ENCODE measurements at places on chromosomes 3 and 15.

- no peak for DNase-seq
Measured at GRCh38 chr3:53892286-53892637, 603 bp upstream of the SELENOK start.

DNA sequence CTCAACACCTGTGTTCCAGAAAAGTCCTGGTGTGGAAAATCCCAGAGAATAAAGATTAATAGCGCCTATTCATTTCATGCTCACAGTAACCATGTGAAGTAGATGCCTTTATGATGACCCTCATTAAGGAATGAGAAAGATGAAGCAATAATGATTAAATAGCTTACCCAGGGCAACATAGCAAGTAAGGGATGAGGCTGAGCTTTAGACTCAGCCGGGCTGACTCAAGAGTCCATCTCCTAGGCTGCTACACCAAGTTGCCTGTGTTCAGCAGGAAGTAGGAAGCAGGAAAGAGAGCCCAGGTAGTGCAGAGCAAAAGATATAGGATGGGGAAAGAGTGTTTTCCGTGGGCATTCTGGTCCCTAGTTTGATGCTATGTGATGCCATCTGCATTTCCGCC lies 256.5 kb downstream of the CHL1 start:
- DNase-seq: no peak

- no peak for DNase-seq
Measured at GRCh38 chr15:41487802-41488201, 5.9 kb upstream of the ITPKA start.

DNA sequence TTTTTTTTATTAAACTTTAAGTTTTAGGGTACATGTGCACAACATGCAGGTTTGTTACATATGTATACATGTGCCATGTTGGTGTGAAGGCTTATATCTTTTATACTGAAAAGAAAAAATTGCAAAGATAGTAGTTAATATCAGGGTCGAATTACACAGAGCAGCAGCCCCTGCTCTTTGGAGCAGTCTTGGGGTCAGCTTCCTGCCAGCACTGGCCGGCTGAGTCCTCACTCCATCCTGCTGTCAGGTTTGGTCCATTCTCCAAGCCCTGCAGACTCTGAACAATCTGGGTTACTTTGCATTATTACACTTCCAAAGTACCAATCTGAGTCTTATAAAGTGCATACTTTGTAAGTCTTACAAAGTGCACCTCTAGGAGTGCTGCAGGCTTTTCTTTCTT lies 66.0 kb downstream of the COL8A1 start:
- no peak for DNase-seq

DNA sequence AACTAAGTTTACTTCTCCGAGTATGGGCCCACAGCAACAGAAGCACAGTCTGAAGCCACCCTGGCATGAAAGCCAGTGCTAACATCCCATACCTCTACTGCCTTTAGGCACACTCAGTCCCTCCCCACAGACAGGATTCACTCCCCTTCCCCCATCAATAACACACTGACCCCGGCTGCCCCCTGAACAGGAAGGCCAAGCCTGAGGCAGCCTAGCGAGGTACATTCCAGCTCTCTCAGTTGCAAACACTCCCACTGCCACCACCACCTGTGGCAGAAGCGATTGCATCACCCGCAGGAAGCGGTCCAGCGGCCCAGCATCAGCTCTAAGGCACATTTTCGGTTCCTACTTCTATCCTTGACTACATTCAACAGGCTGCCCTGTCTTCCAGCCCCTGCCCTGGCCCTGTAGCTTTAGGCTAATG lies 7.0 kb upstream of the BMF start:
- DNase-seq: peak; percentile 47

- peak; percentile 68 for DNase-seq
Measured at GRCh38 chr3:33636125-33636850, 81.8 kb downstream of the CLASP2 start.

DNA sequence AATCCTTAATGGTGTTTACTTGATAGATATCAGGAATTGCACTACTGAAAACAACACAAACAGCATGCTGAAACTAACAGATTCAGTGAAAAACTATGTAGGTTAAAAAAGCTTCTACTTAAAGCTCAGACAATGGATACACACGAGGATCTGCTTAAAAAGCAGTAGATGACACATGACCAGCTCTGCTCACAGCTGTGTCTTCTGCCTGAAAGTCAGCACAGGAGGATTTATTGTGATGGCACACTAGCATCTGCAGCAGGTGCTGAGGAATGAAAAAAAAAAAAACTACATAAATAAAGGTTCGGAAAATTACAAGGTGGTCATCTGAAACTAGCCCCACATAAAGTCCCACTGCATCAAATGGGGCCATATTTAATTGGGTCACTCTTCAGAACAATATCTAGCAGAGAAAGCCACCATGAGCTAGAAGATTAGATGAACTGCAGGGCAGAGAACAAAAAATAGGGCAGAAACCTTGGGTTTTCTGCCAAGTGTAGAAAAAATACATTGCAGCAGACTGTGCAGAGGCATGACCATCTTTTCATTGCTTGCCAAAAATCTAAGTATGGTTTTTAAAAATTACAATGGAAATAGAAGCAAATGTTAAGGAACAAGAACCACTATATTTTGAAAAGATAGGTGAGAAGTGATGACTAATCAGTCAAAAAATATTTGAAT lies 13.2 kb upstream of the GOLM2 start:
- no peak for DNase-seq

DNA sequence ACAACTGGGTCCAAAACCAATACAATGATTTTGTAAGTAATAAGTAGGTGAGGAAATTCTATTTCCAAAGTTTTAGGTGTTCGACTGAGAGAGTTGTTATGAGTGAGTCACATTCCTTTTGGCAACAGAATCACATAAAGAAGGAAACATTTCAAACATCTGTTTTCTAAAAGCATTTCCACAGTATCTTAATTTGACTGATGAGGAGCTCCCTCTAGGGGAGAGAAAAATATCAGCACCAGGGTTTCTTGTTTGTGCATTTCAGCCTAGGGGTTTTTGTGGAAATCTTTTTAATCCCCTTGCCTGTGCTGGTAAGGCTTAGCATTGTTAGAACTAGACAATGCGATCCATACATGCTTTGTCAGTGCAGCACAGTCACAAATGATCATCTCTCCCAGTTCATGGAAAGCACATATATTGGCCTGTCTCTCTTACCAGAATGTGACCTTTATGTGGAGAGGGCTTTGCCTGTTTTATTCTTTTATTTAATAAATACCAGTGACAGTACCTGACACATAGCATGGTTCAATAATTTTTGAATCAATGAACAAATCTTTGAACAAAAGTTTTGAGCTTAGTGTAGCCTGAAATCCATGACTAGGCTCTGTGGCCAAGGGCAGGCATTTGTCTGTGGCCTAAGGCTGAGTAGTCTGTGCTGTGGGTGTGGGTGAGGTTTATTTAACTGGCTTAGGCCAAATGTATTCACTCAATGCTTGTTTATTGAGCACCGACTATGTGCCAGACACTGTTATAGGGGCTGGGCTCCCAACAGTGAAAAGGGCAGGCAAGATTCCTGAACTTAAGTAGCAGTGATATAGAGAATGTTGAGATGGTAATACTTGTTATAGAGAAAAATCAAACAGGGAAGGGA lies 21.1 kb upstream of the IQCF6 start:
- peak; percentile 24 for DNase-seq

DNA sequence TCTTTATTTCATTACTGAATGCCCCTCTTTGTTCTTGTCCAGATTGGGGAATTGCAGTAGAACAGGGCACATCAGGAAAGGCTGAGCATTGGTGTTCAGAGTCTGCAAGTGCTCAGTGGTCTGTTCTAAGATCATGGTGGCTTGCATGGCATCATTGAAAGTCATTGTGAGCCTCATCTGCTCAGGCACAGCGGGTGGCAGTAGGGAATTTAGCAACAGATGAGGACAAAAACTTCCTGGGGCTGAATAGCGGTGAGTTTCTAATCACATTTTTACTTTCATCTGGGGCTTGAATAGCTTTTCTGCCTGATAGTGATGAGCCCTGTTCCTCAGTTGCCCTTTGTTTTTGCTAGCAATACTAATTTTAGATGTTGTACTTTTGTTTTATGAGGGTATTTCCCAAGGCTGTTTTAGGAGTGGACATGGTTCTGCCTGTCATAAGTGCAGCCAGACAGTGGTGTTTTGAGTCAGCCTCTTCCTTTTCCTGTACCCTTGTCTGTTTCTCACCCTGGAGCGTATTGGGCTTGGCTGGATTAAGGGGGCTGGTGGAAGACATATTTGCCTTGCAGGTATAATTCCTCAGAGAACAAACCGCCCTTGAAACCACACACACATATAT lies 127.2 kb upstream of the IL12A start:
- no peak for DNase-seq

DNA sequence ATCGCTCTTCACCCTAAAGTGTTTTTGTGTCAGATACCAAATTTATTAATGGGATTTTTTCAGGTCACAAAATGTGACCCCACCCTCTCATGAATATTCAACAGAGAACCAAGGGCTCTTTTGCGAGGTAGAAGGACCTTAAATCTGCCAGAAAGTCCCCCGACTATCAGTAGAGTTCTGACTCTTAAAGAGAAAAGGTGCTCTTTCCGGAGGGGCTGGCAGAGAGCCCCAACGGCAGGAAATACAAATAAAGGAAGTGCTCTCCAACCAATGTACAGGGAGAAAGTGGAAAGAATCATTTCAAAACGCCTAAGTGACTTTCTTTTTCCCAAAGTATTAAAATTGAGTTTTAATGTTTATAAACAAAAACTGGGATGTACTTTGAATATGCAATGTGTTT lies 517.2 kb downstream of the FOXP1 start:
- no peak for DNase-seq

DNA sequence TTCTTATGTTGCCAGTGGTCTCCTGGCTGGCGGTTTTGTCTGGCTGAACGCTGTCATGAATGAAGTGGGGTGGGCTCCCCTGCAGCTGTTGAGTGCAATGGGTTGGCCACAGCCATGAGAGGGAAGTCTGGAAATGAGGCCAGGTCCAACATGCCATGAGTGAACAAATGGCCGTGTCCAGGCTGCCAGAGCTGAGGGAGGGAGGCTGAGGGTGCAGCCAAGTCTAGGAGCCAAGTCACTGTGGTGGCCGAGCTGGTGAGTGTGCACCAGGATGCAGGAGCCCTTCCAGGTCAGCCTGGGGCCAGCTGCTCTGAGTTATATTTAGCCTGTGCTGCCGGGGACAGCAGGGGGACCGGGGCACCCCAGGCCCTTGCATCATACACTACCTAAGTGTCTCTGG lies 24.7 kb upstream of the PRR23E start:
- DNase-seq: no peak

- no peak for DNase-seq
Measured at GRCh38 chr3:136667081-136667480, 85.1 kb downstream of the STAG1 start.

DNA sequence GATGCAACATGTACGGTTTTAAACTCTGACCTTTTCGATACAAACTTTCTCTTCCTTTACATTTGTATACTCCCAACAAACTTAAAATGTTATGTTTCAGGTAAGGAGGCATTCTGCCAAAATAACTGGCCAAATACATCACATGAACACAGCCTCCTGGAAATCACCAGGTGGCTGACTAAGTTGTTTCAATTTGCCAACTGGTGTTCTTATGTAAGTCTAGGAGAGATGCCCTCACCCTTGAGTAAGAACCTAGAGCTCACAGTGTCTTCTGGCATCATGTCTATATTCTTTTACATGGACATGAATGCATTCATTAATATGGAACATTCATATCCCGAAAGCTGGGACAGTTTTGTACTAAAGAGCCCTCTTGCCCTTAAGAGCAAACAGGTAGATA lies 341.1 kb upstream of the NR2F2 start:
- DNase-seq: no peak

GRCh38 chr15:99955532-99955931 lies 222.3 kb upstream of the LYSMD4 start:
- DNase-seq: no peak

DNA sequence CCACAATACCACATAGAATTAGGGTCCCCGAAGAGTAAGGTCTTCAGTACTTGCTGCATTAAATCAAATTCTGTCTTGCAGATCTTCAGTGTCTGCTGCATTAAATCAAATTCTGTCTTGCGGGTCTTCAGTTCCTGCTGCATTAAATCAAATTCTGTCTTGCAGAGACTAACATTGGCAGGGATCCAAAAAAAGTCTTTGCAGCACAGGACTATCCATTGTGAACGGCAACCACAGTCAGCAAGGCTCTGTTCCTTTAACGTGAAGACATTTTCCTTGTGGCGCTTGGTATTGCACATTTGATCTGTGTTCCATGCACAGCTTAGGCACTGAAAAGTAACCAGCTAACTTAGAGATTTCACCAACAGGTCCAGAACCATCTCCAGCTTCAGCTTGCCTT lies 46.8 kb upstream of the POMGNT2 start:
- peak; percentile 26 for DNase-seq

- no peak for DNase-seq
Measured at GRCh38 chr3:126685493-126685892, 18.5 kb upstream of the CHCHD6 start.

GRCh38 chr15:77630956-77631744 lies 1.6 kb downstream of the LINGO1 start:
- DNase-seq: peak; percentile 83

- DNase-seq: no peak
Measured at GRCh38 chr3:69833591-69833990, 94.3 kb downstream of the MITF start.

DNA sequence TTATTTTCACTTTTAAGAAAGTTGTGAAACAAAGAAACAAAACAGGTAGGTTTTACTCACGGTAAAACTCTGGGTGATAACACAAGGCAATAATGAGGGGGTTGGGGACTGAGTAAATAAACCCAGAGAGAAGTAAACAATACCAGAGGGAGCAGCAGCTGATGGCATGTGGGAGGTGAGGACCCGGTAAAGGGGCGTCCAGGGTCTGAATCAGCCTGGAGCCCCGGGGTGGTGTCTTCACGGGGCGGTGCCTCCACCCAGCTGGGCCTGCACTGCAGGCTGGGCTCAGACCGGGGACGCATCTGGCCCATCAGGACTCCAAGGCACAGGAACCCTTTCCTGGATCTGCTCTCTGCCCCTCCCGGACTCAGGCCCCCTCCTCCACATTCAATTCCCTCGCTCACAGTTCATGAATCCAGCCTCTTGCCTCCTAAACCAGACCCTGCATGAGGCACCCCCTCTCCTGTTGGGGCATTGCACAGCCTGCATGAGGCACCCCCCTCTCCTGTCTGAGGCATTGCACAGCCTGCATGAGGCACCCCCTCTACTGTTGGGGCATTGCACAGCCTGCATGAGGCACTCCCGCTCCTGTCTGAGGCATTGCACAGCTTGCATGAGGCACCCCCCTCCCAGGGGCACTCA lies 73.9 kb upstream of the MFGE8 start:
- no peak for DNase-seq

- no peak for DNase-seq
Measured at GRCh38 chr3:151327571-151328198, 1.7 kb downstream of the P2RY13 start.

DNA sequence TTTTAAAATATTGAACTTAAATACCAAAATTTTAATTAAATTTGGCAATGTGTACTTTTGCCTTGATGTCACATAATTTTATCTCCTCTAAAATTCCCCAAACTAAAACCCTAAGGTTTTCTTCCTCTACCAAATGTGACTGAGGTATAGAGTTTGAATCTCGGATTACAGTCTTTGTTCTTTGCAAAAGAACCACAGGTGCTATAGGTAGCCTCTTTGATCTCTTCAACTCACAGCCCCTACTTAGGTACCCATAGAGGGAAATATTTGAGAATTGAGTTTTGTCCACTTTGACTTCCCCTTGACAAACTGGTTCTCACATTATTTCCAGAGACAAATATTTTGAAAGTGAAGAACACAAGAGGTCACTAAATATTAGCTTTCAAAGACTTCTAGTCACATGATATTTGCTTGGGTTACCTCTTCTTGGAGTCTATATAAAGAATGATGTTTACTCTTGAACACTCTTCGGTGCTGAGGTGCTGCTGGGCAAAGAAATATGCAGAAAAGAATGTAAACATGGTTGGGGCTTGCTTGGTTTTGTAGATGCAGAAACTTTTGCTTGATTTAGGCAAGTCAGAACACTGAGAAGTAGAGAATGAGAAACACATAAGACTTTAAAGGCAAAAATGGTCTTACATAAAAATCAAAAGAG lies 120.8 kb upstream of the MCTP2 start:
- DNase-seq: no peak
